ENCODE measurements at places on chromosomes 11 and 22.

DNA sequence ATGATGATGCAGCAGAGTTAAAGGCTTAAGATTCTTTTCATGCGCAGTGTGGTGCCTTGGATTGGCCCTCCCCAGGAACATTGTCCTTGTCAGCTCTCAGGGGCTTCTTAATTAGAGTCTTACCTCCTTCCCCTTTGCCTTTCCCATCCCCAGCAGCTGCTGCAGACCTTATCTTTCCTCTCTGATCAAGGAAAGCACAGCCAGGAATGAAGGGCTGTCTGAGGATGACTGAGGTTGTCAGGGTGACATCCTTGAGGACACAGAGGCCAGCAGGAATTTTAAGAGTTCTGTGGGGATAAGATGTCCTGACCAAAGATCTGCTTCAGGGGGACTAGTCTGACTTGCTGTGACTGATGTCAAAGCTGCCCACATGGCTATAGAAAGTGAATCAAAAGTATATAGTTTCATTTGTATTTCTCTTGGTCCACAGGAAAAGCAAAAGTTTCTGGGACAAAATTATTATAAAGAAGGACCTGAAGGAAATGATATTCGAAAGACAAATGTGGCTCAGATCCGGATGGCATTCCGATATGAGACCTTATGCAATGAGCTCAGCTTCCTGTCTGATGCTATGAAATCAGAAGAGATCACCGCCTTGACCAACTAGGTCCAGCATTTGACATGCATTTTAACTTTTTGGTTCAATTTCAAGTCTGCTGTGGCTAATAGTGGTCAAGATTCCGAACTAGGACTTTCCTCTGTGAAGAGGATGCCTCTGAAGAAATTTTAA lies 35.5 kb downstream of the RNF141 start:
- DNase-seq, result no peak

GRCh38 chr11:125842321-125842948 lies 9.3 kb downstream of the PATE4 start:
- no peak for DNase-seq

- DNase-seq, result no peak
Measured at GRCh38 chr11:93972790-93973189, 48.4 kb upstream of the HEPHL1 start.

GRCh38 chr11:25943777-25944661 lies 387.9 kb upstream of the ANO3 start:
- DNase-seq, result no peak

- no peak for DNase-seq
Measured at GRCh38 chr11:12769834-12770345, 95.7 kb downstream of the TEAD1 start.

All from stimulated activated CD4-positive, alpha-beta T cell treated with anti-CD3 and anti-CD28 coated beads, Interleukin-1b, Interleukin-23, amount 100 ng/mL, for 24 hours (primary cell).